ENCODE measurements at places on chromosomes 4 and X. TPM values are rescaled to one million over a fixed set of nuclear protein-coding genes. Genes with fewer than 3 reads are reported as not detected.

MAGEC3 gene
- total RNA-seq, result not detected

DNA sequence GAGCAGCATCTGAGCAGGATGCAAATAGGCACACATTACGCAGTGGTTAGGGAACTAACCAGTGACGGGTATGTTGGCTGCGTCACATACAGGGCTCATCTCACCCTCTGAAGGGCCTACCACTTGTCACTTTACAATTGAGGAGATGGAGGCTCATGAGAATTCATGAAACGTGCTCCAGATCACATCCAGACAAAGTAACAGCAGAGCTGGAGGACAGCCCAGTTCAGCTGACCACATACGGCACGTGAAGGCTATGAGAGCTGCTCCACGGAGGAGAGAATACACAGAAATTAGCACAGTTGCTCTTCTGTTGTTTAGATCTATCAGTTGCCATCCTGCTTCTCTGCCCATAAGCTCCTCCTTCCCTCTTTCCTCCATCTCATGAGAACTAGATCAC lies 78.4 kb downstream of the FAM9B start:
- no peak for DNase-seq

CSAG1 gene
- not detected for total RNA-seq

DNA sequence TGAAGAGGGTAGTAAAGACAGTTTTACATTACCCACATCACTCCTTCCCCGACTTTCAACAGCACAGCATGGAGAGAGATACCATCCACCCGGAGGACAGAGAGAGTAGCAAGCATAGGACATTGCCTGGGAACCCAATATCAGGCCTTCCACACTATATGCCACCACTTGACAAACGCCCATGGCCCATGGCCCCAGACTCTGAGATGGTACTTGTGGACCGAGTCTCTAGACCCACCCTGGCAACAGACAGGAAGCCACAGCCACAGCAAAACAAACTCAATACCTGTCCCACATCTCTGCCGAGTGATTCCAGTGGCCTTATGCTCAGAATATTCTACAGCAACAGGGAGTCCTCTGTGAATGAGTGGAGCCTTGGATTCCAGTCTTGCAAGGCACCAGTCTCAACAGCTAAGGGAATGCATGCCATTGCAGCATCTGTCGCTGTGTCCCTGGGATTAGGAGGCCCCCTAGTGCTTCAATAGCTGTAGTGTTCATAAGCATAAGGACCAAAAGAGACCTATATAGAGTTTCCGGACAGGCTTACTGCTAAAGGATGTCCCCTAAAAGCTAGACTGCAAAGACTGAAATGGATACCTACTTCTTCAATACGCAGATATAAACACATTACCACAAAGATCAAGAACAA lies 14.7 kb upstream of the CT55 start:
- DNase-seq, result no peak

CT83 gene
- total RNA-seq, result not detected

DNA sequence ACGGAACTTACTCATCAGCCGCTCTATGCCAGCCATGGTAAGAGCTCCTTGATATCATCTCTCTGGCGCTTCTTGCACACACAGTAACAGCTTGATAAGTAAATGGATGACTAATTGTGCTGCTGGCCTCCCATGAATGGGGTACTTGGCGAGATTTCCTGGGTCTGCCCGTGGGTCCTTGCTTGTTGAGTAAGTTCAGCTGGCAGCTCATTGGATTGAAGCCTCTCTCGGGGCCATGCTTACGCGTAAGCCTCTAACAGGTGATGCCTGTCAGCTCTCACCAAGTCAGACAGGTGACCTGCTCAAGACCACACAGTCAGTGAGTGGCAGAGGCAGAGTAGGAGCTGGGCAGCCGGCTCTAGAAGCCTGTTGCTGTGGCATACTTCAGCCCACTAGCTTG lies 7.7 kb downstream of the NSG1 start:
- DNase-seq, result no peak

- no peak for DNase-seq
Measured at GRCh38 chr4:73589261-73589847, 30.9 kb downstream of the RASSF6 start.

GRCh38 chr4:4721636-4722035 lies 137.8 kb upstream of the MSX1 start:
- DNase-seq, result no peak

DNA sequence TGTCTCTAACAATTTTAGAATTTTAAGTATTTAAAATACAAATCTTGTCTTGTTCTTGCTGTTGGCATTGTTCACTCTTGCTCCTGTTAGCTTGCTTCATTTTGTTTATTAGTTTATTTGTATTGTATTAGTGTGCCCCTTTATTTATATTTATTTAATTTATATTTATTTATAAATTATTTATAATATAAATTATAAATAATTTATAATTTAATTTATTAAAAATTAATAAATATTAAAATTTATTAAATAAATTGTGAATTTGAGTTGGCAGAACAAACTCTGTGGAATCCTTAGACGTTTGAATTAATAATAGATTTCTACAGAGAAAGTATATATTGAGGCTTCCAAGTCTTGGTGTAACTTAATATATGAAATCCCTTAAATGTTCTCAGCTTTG lies 331.4 kb downstream of the SPOCK3 start:
- no peak for DNase-seq

WDR13 gene
- total RNA-seq, result 164 TPM

GRCh38 chr4:144580430-144580829 lies 65.5 kb upstream of the HHIP start:
- DNase-seq, result no peak

- DNase-seq, result no peak
Measured at GRCh38 chr4:10003666-10004065, 17.6 kb downstream of the SLC2A9 start.

DNA sequence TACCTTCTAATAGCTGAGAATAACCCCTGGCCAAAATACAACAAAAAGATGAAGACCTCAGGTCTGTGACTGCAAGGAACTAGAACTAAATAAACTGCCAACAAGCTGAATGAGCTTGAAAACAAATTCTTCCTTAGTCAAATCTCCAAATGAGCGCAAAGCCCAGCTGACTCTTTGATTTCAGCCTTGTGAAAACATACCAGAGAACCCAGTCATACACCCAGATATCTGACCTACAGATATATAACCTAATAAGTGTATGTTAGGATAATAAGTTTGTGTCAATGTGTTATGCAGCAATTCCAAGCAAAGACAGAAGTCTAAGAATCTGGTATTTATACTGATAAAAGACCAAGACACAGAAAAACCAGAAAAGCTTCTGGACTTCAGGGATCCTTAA lies 38.0 kb upstream of the ADGRL3 start:
- DNase-seq, result no peak

Measured in left ventricle myocardium superior (tissue), 1 donor.